ENCODE measurements at places on chromosomes 7 and 10. TPM values are rescaled to one million over a fixed set of nuclear protein-coding genes. Genes with fewer than 3 reads are reported as not detected.

GRCh38 chr7:122883049-122883680, 3.1 kb downstream of the CADPS2 start:
- no peak for DNase-seq

DNA sequence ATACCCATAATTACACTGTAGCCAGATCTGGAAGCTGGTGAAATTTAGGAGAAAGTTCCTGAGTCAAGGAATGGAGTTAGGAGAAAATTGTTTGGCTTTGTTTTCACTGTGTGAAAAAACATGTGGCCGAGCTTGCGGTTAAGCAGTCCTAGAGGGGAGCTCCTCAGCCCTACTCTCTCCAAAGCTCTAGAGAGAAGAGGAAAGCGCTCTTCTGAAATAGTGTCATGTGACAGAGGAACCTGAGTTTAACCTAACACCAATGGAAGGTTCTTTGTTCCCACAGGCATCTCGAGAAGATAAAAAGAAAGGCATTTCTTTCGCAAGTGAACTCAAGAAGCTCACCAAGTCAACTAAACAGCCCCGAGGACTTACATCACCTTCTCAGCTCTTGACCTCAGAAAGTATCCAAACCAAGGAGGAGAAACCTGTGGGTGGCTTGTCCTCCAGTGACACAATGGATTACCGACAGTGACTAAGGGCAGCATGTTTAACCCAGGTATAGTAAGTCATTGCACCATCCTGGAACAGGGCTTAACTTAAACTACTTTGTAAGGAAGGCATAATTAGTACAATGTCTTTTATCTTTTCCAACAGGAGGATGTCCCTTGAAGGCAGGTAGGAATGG, 38.0 kb downstream of the NOC3L start:
- no peak for DNase-seq

DNA sequence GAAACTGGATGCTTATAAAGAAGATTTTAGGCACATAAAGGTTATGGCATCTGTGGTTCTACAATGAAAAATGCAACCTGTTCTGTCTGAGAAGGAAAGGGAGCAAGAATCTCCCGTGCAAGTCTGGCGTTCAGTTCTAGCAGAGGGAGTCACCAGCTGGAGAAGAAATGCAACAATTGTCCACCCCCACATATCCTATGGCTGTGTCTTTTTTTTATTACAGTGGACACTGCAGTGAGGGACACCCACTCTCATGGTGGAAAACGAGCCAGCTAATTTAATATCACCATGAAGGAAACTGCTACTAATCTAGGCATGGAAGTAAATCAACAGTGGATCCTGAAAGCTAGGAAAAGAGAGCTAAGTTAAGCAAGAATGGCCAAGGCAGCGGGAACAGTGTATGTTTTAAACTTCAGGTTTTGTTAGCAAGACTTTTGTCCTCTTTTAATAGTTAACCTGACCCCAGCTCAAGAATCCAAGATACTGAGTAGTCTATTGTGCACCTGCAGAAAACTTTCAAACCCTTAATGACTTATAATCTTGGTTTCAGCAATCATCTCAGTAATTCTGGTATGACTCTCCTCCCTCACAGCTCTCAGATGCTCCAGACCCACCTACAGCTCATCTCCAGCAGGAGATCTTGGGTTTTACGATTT, 149.3 kb downstream of the FGFR2 start:
- DNase-seq: no peak

DNA sequence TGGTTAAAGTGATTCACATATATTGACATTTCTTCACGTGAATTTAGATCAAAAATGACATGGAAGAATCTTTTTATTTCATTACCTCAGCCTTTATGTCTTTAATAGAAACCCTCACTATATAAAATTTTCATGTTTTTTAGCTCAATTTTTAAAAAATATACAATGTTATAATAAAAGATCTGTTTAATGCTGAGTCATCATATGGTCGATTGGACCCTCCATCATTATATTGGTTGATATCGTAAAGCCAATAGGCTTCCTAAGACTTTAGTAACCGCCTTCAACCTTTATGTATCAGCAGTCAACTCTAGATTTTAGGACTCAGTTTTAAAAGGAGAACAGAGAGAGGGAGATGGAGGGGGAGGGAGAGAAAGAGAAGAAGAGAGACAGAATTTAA, 162.3 kb upstream of the FERD3L start:
- DNase-seq: no peak

ATP6V0A4 gene
- total RNA-seq: not detected

GRCh38 chr10:26621889-26622711, 75.4 kb upstream of the PDSS1 start:
- DNase-seq: peak; percentile 37

OR9A2 gene
- total RNA-seq: not detected

AKR1C3 gene
- total RNA-seq: 11.3 TPM

STN1 gene
- total RNA-seq: 33.2 TPM

GRCh38 chr7:81267508-81267907, 348.7 kb upstream of the SEMA3C start:
- DNase-seq: peak; percentile 23

DNA sequence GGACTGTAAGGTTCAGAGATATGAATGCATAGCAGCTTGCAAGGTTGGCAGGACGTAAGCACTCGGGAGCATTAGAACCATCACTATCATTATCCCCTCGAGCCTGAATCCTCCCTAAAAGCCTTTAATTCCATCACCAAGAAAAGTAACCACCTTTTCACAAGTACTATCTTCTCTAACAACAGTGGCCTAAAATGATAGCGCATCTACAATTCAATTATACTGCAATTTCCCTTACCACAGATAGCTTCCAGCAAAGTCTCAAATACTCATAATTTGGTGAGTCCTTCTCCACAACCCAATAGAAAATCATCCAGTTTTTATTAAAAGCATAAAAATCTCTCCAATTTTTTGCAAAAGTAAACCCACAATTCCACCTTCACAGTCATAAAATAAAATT, 42.0 kb downstream of the COL1A2 start:
- no peak for DNase-seq

- DNase-seq: no peak
Observed at GRCh38 chr10:19749185-19749729, 67.0 kb upstream of the PLXDC2 start.

DNA sequence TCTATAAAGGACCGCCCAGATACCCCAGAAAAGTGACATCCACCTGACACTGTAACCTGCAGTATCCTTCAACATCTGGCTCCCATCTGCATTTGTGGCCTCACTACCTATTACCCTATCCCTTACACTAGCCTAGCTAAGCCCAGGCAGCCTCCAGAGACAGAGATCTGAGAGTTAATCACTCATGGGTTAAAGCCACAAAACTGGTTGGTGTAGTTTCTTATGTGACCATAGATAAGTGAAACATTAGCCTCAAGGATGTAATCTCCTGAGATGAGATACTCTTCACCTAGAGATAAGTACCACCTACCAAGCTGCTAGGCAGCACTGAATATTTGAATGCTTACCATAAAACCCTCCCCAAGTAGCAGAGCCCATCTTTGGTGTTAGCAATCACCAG, 35.4 kb downstream of the CTTNBP2 start:
- no peak for DNase-seq

GRCh38 chr7:48049850-48050249, 14.5 kb downstream of the C7orf57 start:
- DNase-seq: no peak

GRCh38 chr7:30463405-30464145, 15.0 kb downstream of the NOD1 start:
- DNase-seq: no peak
